ENCODE measurements at places on chromosomes 6 and 20. TPM values are rescaled to one million over a fixed set of nuclear protein-coding genes. Genes with fewer than 3 reads are reported as not detected.
A peak's percentile ranks its signal among the peaks of the same experiment; 100 is the strongest.

DNA sequence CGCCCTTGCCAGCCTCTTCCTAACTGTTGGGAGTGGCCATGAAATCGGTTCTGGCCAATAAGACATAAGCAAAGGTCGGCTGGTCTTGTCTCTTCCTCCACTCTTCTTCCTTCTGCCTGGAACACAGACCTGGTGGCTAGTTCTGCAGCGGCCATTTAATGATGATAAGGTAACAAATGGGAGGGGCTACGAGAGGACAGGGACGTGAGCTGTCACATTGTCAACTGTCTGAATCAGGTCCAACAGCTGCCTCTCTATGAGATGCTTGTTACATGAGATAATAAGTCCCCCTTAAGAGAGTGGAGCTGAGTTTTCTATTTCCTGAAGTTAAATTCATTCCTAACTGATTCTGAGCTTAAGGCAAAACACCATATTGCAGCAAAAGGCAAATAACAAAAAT lies 12.5 kb upstream of the TMEM242 start:
- H3K27me3 ChIP-seq: peaks cover 46% of the 10 kb centered on the region
- H3K36me3 ChIP-seq: no peaks in the 10 kb centered on the region
- H3K4me1 ChIP-seq: no peaks in the 10 kb centered on the region
- no peak overlapping the region for H3K27ac ChIP-seq
- H3K4me3 ChIP-seq: no peak overlapping the region

GRCh38 chr6:155077331-155077730 lies 82.2 kb downstream of the TIAM2 start:
- DNase-seq: no peak
- H3K27me3 ChIP-seq: no peaks in the 10 kb centered on the region
- peaks cover 8% of the 10 kb centered on the region for H3K36me3 ChIP-seq
- H3K4me3 ChIP-seq: no peak overlapping the region
- H3K27ac ChIP-seq: no peak overlapping the region

- no peaks in the 10 kb centered on the region for H3K36me3 ChIP-seq
Measured at GRCh38 chr20:5234978-5235377, 81.8 kb downstream of the PROKR2 start.

GRCh38 chr6:72748759-72749158 lies 126.9 kb downstream of the KCNQ5 start:
- H3K4me3 ChIP-seq: no peak overlapping the region
- H3K4me1 ChIP-seq: no peaks in the 10 kb centered on the region

DNA sequence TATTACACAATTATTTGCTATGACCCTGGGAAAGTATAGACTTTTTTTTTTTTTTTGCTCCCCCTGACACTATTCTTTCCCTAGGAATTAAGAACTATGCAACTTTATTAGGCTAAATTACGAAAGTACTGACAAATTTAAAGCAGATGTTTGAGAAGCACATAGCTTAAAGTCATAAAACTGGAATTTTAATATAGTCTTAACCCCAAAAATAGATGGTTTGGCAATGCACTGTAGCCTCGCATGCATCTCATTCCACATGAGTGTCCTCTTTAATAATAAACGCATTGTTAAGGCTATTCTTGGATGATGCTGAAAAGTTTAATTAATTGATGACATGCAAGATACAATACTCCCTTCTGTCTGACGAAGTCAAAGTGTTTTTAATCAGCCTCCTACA lies 49.3 kb downstream of the TBC1D7 start:
- H3K4me3 ChIP-seq: no peak overlapping the region
- H3K4me1 ChIP-seq: peaks cover 8% of the 10 kb centered on the region
- no peak overlapping the region for H3K27ac ChIP-seq
- DNase-seq: no peak
- H3K27me3 ChIP-seq: peaks cover 14% of the 10 kb centered on the region

DNA sequence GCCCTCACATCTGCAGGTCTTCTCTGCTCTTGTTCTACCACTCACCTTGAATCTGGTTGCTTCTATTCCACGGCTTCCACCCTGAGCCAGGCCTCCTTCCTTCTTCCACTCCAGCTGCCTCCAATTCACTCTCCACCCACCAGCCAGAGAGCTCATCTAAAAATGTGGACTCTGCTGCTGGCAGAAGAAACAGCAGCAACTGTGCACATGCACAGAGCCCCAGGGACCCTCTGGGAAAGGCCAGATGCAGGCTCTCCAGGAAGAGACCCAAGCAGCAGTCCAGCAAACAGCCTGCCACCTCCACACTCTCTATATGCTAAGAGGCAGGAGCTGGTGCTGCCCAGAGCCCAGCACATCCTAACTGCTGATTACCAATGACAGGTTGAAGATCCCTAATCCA lies 162.6 kb upstream of the TOP1 start:
- no peaks in the 10 kb centered on the region for H3K27me3 ChIP-seq
- H3K36me3 ChIP-seq: no peaks in the 10 kb centered on the region
- no peak overlapping the region for H3K4me3 ChIP-seq
- H3K4me1 ChIP-seq: no peaks in the 10 kb centered on the region
- DNase-seq: no peak
- H3K27ac ChIP-seq: no peak overlapping the region

GRCh38 chr20:1215386-1216170 lies 10.3 kb upstream of the RAD21L1 start:
- H3K27ac ChIP-seq: peak overlapping the region; percentile 89
- H3K4me3 ChIP-seq: peak overlapping the region; percentile 37
- no peaks in the 10 kb centered on the region for H3K36me3 ChIP-seq
- peaks cover 38% of the 10 kb centered on the region for H3K4me1 ChIP-seq
- DNase-seq: no peak

DNA sequence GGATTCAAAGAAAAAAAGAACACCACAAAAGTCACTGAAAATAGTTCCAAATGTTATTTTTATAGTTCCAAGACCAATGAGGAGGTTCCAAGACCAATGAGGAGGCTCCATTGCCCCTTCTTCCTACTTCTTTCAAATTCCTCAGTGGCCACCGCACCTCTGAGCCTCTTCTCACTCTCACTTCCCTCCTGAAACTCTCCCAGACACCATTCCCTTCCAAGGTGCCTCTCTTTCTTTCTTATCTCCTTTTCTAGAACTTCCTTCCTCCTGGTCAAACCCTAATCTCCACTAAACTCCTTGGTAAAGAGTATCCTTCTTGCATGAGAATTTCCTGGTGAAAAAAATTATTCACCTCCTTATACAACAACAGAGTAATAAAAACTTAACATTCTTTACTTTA lies 20.4 kb upstream of the MCUR1 start:
- no peaks in the 10 kb centered on the region for H3K36me3 ChIP-seq
- no peak overlapping the region for H3K4me3 ChIP-seq
- no peaks in the 10 kb centered on the region for H3K4me1 ChIP-seq
- peaks cover 11% of the 10 kb centered on the region for H3K27me3 ChIP-seq
- no peak overlapping the region for H3K27ac ChIP-seq

DNA sequence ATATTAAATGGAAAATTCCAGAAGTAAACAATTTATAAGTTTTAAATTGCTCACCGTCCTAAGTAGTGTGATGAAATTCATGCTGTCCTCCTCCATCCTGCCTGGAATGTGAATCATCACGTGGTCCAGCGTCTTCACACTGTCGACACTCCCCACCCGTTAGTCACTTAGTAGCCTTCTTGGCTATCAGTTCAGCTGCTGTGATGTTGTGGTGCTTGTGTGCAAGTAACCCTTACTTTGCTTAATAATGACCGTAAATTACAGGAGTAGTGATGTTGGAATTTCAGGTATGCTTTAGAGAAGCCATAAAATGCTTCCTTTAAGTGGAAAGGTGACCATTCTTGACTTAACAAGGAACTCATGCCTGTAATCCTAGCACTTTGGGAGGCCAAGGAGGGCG lies 25.2 kb downstream of the RIOK1 start:
- DNase-seq: no peak
- no peaks in the 10 kb centered on the region for H3K4me1 ChIP-seq
- no peak overlapping the region for H3K4me3 ChIP-seq
- H3K27me3 ChIP-seq: no peaks in the 10 kb centered on the region

- no peak overlapping the region for H3K4me3 ChIP-seq
- peaks cover 4% of the 10 kb centered on the region for H3K27me3 ChIP-seq
- no peak for DNase-seq
- H3K36me3 ChIP-seq: no peaks in the 10 kb centered on the region
Measured at GRCh38 chr20:56572172-56572571, 39.1 kb downstream of the FAM209B start.

GRCh38 chr20:10642856-10643559 lies 30.8 kb downstream of the JAG1 start:
- H3K27me3 ChIP-seq: no peaks in the 10 kb centered on the region
- DNase-seq: no peak
- no peak overlapping the region for H3K4me3 ChIP-seq
- H3K4me1 ChIP-seq: peaks cover 5% of the 10 kb centered on the region
- H3K36me3 ChIP-seq: no peaks in the 10 kb centered on the region

DNA sequence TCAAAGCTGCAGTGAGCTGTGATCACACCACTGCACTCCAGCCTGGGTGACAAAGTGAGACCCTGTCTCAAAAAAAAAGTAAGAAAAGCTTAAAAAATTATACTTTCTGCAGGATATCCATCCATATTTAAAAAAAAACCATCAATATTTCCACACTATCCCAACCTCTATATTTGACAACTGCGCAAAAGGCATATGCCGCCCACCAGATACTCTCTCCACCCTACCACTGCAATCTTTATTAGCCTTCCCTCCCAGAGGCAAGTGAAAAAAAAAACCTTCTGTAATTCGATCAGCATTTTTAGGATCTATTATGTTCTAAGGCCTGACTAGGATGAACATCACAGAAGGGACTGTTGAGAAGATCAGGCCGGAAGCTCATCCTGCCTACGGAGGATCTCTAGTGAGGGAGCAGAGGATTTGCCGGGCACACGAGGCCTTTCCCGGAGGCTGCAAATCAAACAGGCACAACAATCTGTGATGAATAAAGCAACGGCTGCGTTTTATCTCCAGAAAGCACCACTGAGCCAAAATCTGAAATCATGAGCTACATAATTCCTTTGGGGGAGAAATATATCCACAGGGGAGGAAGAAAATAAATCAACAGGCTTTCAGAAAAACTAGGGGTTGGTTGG lies 65.9 kb downstream of the GFOD1 start:
- H3K4me3 ChIP-seq: no peak overlapping the region
- DNase-seq: no peak
- H3K36me3 ChIP-seq: peaks cover 5% of the 10 kb centered on the region
- H3K27me3 ChIP-seq: no peaks in the 10 kb centered on the region

- no peaks in the 10 kb centered on the region for H3K4me1 ChIP-seq
- peaks cover 13% of the 10 kb centered on the region for H3K27me3 ChIP-seq
- H3K27ac ChIP-seq: no peak overlapping the region
- no peaks in the 10 kb centered on the region for H3K36me3 ChIP-seq
- DNase-seq: no peak
Measured at GRCh38 chr20:60040471-60041162, 82.4 kb downstream of the CDH26 start.

GRCh38 chr6:6612308-6612707 lies 23.8 kb downstream of the LY86 start:
- peak overlapping the region; percentile 37 for H3K4me3 ChIP-seq
- no peak for DNase-seq
- H3K27me3 ChIP-seq: no peaks in the 10 kb centered on the region

DNA sequence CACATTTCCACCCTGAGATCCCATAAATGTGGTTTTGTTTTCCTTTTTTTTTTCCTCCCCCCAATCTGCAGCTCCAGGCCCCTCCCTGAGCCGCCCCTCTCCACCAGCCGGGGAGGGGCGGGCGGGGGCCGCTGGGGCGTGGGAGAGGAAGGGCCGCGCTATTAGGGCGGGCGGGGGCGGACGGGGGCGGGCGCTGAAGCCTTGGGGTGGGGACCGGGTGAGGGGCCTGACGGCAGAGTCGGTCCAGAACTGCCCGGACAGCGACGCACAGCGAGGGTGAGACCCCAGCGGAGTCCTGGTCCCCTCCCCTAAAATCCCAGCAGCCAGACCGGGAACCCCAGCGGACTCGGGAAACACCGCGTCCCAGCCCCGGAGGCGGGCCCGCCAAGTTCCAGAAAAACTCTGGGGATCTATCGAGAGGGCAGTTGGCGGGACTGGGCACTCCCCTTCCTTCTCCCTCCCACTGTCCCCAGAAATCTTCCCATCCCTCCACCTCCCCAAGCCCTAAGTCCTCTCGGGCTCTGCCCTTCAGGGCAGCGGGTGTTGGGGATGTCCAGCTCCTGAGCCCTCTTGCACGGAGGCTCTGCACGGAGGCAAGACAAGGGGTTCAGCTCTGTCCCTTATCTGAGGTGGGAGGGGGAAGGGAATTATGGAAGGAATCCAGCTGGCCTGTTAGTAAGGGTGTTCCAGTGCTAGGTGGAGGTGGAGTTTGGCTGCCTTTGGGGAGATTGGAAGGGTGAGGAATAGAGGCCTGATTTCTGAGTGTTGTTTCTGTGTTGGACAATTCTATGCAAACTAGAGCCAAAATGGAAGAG lies at the start of gene PRICKLE4:
Gene PRICKLE4 (plus strand): TSS at position 232 of the 815 bp plus-strand sequence. CDS start 2,692 bp downstream, outside the sequence.
- H3K27me3 ChIP-seq: peaks cover 14% of the 10 kb centered on the region
- no peak for DNase-seq
- no peaks in the 10 kb centered on the region for H3K36me3 ChIP-seq
- H3K4me3 ChIP-seq: peak within 1 kb of the TSS; percentile 81

GRCh38 chr20:44720621-44720996 lies 5.4 kb downstream of the CCN5 start:
- H3K27me3 ChIP-seq: no peaks in the 10 kb centered on the region
- no peak for DNase-seq
- no peak overlapping the region for H3K4me3 ChIP-seq
- H3K36me3 ChIP-seq: no peaks in the 10 kb centered on the region
- H3K4me1 ChIP-seq: peaks cover 5% of the 10 kb centered on the region

- no peak overlapping the region for H3K27ac ChIP-seq
- DNase-seq: no peak
- H3K4me1 ChIP-seq: no peaks in the 10 kb centered on the region
- H3K36me3 ChIP-seq: no peaks in the 10 kb centered on the region
- H3K4me3 ChIP-seq: no peak overlapping the region
Measured at GRCh38 chr20:38350879-38351775, 4.8 kb downstream of the LBP start.

DNA sequence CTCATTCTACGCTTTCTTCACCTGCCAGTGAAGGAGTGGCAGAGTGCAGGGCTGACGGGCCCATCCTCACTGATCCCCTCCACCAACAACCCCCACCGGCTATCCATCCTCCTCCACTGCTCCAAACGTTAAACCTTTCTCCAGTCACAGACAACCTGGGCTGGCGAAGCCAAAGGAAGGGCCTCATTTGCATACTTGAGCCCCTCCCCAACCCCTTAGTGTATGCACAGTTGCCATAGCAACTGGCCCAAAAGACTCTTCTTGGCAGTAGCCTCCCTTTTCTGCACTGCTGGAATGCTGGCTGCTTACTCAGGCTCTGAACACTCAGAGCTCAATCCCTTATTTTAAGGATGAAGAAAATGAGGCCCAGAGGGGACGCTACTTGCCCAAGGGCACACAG lies 130.3 kb downstream of the GRM4 start:
- H3K36me3 ChIP-seq: no peaks in the 10 kb centered on the region
- no peak overlapping the region for H3K4me3 ChIP-seq
- peaks cover 6% of the 10 kb centered on the region for H3K27me3 ChIP-seq
- H3K4me1 ChIP-seq: no peaks in the 10 kb centered on the region

BEND6 gene
- not detected for total RNA-seq

ADGRB3 gene
- total RNA-seq: not detected

BMP2 gene
- total RNA-seq: 0.12 TPM

ALDH8A1 gene
- 1.6 TPM for total RNA-seq

PPIL4 gene
- 26.1 TPM for total RNA-seq

PARD6B gene
- 6.3 TPM for total RNA-seq

All from activated T-helper 1 cell treated with anti-CD3 and anti-CD28 coated beads, Interleukin-12 subunit alpha, Interleukin-12 subunit beta, Interleukin-2, Interleukin-4 antibody, amounts not matched to agents 30 ng/mL and 10 ng/mL and 1 ng/mL, durations not matched to agents 14 hours and 24 hours and 36 hours (primary cell).